Ureter (tissue), 1 donor: ENCODE measurements at places on chromosomes 2 and 18. TPM values are rescaled to one million over a fixed set of nuclear protein-coding genes. Genes with fewer than 3 reads are reported as not detected.

GRCh38 chr18:42509750-42510415, 554.8 kb downstream of the PIK3C3 start:
- no peak for DNase-seq

DNA sequence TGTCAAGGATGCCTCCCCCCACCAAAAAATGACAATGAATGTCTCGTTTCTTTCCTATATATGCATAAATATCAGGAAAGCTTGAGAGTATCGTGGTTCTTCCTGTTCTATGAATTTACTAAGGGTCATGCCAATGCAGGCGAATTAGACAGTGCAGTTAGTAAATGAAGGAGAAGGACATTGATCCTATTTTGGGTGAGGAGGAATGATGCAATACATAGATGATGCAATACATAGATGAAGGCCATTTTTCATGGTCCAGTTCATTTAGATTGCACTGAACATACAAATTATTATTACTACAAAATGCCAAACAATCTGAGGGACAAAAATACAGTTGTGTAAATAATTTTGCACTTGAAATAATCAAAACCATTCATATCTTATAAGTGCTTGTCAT, 1265.0 kb downstream of the LRP1B start:
- no peak for DNase-seq

GRCh38 chr2:60109744-60110143, 443.7 kb downstream of the BCL11A start:
- no peak for DNase-seq

GRCh38 chr2:148430101-148430500, 214.4 kb upstream of the EPC2 start:
- no peak for DNase-seq

DNA sequence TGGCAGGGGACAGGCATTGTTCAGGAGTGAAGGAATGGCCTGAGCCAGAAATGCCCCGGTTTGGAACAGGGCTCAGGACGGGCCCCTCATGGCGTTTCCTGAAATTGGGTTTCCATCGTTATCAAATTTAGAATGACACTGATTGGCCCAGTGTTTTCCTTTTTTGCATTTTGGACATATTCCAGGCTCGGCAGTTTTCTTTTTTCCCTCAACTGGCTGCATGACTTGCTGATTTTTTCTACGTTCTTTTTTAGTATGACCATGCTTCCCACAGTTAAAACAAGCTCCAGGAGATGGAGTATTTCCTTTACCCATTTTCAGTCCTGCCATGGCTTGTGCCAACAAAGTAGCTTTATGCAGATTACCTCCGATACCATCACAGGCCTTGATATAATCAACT, 20.4 kb upstream of the LYG2 start:
- DNase-seq: no peak

DNA sequence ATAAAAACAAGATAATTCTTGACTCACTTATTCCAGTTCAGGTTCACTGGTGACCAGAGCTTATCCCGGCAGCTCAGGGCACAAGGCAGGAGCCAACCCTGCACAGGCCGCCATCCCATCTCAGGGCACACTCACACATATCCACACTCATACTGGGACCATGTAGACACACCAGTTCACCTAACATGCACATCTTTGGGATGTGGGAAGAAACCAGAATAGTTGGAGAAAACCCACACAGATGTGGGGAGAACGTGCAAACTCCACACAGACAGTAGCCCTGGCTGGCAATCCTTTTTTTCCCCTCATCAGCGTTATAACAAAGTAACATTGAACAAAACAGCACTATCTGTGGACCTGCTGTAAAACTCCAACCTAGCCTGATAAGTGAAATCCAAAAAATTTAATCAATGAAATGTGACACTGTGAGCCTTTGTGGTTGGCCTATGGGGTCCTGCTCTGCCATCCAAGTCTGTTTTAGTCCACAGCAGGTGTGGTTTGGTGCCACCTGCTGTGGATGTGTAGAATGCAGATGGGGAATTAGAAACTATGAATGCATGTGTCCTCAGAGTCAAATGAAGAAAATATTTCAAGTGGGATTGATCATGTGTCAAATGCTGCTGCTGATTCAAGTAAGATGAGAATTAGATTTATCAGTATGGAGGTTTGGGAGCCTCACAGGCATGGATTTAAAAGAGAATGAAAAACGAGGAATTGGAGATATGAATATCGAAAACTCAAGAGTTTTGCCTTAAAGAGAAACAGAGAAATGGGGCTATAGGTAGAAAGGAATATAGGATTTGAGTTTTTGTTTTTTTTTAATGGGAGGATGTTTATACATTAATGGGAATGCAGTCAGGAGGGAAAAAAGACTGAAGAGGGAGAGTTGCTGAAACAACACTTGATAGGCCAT, 47.0 kb downstream of the UGP2 start:
- DNase-seq: no peak

GRCh38 chr2:127674241-127675209, 805 bp downstream of the LIMS2 start:
- DNase-seq: peak; percentile 53

DNA sequence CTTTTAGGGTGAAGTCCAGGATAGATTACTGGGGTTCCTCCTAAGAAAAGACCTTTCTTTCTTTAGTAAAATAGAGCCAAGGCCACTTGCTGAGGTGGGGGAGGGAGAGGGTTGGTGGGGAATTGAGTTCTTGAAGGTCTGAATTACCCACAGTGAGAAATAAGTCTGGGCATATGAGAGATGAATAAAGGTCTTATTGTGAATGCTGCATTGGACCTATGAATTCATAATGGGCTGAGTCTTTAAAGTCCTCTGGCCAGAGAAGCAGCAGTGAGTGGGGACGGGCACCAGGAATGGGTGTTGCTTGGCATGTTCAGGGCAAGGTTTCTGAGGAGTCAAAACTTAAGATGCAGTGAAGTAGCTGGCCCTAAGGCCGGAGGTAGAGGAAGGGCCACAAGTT, 10.5 kb downstream of the MAPRE3 start:
- no peak for DNase-seq

DNA sequence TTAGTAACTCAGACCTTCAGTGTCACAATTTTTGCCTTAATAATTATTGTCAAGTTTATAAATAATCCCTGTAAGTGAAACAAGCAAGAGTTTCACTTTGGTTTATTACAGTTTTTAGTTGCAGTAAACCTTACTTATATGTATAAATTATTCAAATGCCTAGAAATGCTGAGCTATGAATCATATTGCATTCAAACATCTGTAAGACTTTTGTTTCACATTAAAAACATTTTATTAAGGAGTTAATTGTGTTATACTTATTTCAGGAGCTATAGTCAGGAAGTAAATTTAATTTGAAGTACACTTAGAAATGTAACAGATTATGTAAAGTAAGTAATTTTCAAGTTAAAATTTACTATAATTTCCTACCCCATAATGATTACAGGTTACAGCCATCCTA, 3.9 kb upstream of the ETAA1 start:
- DNase-seq: no peak

DNA sequence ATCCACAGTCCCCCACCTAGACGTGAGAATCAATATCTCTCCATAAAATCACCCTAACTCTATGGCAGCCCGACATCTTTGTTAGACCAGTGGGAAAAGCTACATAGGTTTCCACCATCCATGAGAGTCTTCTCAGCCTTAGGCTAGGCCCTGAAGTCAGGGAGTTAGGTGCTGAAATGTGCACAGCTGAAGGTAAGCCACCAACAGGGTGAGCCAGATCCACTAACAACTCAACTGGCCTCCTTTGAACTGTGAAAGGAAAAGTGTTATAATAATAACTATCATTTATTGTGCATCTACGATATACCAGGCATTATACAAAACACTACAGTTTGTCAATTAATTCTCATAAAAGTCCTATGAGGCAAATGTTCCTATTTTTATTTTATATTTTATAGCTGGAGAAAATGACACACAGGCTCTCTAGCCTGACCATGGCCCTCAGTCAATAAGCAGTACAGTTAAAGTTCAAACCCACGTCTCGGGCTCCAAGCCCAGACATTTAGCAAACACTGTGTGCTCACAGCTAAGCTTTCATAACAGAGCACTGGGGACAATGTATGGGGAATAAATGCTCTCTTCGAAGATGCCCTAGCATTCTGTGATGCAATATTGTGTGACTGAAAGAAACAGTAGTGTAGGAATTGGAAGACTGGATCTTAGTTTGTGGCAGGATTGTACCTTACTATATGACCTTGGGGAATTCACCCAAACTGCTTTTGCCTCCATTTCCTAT, 11.2 kb upstream of the CYP27C1 start:
- DNase-seq: no peak

DNA sequence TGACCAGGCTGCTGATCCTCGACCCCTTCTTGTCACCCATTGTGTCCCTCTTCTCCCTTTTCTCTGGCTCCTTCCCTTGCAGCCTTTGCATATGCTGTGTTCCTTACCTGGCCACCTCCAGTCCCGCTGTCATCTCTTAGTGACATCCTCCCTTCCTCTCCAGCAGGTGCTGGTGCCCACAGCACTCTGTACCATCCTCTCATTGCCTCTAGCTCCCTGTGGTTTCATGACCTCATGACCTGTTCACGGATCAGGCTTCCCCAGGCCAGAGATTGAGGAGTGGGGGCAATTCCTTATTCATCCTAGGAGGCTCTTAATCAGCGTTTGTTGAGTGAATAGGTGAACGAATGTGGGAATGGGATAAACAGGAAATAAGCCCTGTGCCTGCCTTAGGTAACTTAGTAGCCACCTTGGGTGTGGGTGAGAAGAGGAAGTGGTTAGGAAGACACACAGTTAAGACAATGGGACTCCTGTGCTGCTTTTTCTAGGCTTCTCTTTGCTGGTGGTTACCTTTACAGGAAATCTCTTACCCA, 35.5 kb downstream of the ITGA6 start:
- DNase-seq: no peak

DNA sequence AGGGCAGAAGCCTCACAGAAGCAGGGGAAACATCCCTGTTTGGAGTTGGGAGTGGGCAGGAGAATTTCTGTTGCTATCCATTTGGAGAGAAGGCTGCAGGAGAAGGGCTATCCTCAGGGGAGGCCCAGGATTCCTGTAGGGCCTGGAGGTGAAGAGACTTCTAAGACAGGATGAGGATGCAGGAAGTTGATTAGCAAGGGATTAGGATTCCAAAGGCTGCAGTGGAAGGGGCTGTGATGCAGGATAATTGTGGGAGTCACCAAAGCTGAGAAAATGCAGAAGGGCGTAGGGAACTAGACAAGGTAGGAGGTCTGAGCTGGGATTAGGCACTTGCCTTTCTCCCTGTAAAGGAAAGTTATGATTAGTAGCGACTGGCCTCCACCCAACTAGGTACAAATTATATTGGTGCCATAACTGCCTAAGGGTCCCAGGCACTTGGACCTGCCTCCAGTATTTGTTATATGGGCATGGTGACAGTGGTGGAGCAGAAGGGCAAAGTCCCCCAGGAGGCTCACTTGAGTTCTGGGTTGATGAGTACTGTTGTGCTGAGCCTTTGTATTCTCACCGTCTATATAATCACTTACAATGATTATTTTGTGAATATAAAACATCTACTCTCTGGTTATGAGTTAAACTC, 96.4 kb upstream of the MSTN start:
- no peak for DNase-seq

GRCh38 chr2:172095146-172095904, 7.4 kb downstream of the DLX2 start:
- peak; percentile 75 for DNase-seq

DNA sequence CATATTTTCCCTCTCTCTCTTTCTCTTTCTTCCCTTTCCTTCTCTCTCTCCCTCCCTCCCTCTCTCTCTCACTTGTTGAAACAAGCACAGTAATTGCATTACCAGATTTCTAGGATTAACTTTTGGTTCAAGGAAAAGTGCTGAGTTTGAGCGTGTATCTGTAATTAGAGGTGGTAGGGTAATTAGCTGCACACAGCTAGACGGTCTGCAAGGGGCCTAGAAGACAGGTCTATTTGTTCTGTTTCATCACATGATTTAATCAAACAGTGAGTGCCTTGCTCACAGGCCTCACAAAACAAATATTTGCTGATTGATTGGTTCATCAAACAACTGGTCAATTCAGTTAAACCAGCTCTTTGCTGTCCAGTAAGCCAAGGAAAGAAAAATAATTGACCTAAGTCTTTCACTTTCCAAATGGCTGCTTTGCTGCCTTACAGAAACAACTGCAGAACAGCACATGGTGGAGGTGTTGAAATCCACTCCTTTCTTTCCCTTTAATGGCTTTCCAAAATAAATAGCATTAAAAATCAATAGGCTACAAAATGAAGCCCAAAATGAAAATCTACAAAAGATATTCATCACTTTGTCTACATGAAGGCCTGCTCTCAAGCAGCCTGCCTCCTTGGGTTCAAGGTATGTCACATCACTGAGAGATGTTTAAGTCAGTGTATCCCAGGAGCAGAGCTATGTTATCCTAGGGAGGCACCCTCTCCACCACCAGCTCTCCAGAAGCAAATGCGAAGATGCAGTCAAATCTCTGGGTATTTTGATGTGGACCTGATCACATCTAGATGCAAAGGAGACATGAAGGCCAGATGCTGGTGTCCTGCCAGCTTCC, 264.4 kb upstream of the SIX2 start:
- no peak for DNase-seq

GRCh38 chr2:203824057-203824456, 43.5 kb upstream of the CTLA4 start:
- no peak for DNase-seq

GRCh38 chr2:128347171-128347558, 28.5 kb upstream of the HS6ST1 start:
- DNase-seq: no peak

- DNase-seq: no peak
Observed at GRCh38 chr2:219309278-219309677, at the start of gene PTPRN. PTPRN (minus strand) TSS chr2:219309401; CDS start chr2:219309332, 69 bp downstream.

DNA sequence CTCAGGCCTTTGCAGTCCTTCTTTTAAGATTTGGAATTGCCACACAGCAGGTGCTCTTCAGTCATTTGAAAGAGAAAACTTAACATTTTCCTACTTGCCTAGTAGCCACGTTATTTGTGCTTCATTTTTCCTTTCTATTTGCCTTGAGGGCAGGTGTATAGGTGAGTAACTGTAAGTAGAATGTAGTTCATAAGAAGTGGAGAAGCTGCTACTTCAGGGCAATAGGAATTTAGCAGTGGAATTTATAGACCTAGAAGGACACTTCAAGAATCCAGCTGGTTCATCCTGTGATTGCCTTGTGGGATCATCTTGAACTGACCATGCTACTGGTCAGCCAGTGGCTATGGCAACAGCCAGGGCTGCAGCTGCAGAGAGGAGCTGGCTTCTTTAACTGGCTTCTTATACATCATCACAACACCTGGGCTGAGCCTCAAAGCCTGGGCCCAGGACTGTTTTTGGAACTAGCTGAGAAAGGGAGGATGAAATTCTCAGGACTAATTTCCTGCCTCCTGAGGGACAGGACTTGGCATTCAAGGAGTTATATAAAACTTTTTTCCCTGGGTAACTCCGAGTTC, 5.1 kb upstream of the LANCL1 start:
- DNase-seq: no peak

FSHR gene
- not detected for total RNA-seq

GYPC gene
- total RNA-seq: 30.1 TPM

XPO1 gene
- total RNA-seq: 201 TPM

FARP2 gene
- 120 TPM for total RNA-seq

DYSF gene
- total RNA-seq: 15.2 TPM

ARL4C gene
- total RNA-seq: 24.4 TPM

SKOR2 gene
- total RNA-seq: not detected

GALNT14 gene
- 7.0 TPM for total RNA-seq

IL1RL2 gene
- total RNA-seq: 5.2 TPM

AFF3 gene
- 25.6 TPM for total RNA-seq

HOXD10 gene
- 4.4 TPM for total RNA-seq

NEURL3 gene
- 0.70 TPM for total RNA-seq

UGT1A10 gene
- 3.0 TPM for total RNA-seq

IL36G gene
- not detected for total RNA-seq
